HS-5 (cell line): ENCODE measurements at places on chromosomes 12 and 14.

DNA sequence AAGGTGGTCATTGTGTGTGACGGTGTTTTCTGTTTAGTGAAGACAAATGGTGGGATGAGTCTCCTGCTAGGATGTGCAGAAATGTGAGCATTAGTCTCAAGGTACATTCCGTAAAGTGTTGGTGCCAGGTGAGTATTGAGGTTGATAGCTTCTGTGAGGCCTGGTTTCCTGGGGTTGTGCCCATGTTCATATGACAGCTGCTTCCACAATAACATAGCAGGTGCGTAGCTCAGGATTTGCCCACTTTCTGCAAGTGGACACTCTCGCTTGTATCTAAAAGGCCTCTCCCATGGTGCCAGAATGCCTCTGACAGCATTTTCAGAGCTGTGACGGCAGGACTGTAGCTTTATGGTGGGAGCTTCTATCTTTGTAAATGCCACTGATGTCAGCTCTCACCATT is 832.0 kb downstream of the DIO2 start:
- no peak for DNase-seq

GRCh38 chr12:2691345-2692071 is 103.3 kb upstream of the FKBP4 start:
- DNase-seq: no peak

GRCh38 chr12:124227951-124228711 is 66.8 kb upstream of the RFLNA start:
- no peak for DNase-seq

DNA sequence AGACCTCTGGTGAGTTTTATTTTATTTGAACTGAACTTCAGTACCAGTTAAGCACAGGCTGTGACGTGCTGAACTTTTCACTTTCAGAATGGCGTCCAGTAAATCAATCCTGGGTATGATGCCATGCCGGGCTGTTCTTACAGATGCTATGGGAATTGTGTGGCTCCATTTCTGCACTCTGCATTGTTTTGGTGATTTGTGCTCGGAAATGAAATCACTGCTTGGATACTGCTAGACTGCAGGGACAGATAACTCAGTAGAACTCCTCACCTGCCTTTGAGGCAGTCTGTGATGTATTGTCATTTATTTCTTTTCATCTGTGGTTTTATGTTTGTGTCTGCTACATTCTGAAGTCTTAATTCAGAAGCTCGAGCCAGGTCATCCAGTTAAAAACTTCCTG is 172.7 kb downstream of the PTPN11 start:
- DNase-seq: no peak

DNA sequence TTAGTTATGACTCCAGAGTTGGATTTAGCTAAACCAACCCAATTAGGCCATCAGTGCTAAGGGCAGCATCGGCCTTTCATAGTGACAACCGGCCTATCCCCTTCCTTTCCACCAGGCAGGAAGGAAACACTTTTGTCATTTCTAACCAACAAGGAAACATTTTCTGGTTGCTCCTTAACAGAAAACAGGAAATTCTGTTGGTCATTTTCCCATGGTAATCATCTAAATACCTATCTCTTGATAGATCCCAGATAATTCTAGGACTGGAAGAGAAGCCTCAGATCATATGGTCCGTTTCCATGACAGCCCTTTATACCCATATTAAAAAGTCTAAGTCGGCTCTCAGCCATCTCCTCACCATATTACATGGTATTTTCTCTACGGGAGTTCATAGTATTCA is 79.2 kb upstream of the USP44 start:
- DNase-seq: no peak

DNA sequence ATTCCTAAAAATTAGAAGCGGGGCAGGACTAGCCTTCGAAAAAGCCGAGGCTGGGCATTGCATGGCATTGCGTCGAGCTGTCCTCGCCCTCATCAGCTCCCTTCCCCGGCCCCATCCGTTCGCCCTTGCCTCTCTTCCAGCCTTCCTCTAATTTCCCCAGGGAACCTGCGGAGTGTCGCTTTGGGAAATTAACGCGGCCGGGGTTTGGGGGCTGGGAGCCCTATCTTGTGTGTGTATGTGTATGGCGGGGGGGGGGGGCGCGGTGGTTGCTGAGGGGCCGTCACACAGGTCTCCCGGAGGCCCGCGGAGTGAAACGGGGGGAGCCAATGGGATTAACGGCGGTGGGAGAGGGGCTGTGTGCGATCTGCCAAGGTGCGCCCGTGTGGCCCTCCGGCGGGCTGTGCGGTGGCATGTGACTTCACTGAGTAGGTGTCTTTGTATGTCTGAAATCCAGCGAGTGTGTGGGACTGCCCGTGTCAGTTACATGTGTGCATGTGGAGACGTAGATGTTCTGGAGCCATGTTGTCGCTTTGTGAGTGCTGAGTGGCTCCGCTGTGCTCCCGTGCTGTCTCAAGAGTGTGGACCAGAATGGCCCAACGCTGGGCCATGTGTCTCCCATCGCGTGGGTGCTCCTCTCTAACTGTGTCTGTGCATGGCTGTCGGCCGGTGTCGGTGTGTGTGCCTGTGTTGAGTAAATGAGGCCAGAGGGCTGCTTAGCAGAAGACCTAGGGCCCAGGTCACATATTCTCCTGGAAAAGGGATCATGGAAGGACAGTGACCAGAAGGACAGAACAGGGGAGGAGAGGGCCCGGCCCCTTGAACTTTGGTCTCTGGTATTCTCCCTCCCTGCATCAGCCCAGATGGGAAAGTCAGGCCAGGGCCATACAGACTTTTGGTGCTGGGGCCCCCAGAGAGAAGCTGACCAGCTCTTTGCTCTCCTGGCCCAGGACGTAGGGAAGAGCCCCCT is 1.5 kb downstream of the PTMS start:
- no peak for DNase-seq

GRCh38 chr12:115687094-115687493 is 590.4 kb downstream of the MED13L start:
- DNase-seq: no peak

GRCh38 chr12:94059394-94060368 is 88.7 kb upstream of the PLXNC1 start:
- no peak for DNase-seq

- DNase-seq: no peak
These were observed 13.0 kb upstream of the PCED1B start for GRCh38 chr12:47066278-47067025.

- no peak for DNase-seq
These were observed 543.4 kb upstream of the MGAT4C start for GRCh38 chr12:86799616-86800015.

- no peak for DNase-seq
These were observed 42.5 kb downstream of the GALNT9 start for GRCh38 chr12:132286912-132287311.

- no peak for DNase-seq
These were observed 122.7 kb upstream of the FAR2 start for GRCh38 chr12:29026419-29026818.

- DNase-seq: no peak
These were observed 93.8 kb downstream of the GALC start for GRCh38 chr14:87899228-87899627.

GRCh38 chr12:22306311-22306710 is 28.2 kb downstream of the ST8SIA1 start:
- no peak for DNase-seq

- no peak for DNase-seq
These were observed 525.3 kb downstream of the MED13L start for GRCh38 chr12:115752156-115752555.

GRCh38 chr12:104243551-104243950 is 28.0 kb downstream of the TXNRD1 start:
- DNase-seq: no peak

DNA sequence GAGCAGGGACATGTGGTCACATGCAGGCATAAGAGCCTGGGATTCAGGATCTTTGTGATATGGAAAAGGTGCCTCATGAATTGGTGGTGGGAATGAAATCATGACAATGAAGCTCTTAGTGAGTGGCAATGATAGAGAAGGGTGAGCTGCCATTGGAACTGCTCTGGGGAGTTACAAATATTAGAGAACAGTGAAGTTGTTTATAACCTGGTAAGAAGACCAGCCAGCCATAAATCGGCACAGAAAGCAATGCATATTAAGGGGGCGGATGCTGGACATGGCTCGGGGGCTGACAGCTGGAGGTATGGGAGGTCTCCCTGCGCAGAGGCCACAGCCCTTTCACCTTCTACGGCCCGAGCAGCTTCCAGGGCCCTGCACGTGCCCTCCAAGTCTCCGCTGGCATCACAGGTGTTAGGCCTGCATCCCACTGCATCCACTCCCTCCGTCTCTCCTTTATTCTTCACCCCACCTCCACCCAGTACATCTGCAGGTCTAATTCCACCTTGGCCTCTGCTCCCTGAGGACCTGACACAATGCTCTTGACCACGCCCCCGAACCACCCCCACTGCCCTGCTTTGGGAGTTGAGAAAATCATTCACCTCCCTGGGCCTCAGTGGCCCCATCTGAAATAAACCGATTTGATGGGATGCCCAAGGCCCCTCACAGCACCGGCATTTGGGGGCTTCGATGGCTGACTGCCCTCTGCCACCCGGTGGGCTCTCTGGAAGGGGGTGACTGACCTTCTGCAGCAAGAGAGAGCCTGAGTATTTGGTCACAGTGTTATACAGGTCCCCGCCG is 4.1 kb downstream of the CACNA2D4 start:
- no peak for DNase-seq

DNA sequence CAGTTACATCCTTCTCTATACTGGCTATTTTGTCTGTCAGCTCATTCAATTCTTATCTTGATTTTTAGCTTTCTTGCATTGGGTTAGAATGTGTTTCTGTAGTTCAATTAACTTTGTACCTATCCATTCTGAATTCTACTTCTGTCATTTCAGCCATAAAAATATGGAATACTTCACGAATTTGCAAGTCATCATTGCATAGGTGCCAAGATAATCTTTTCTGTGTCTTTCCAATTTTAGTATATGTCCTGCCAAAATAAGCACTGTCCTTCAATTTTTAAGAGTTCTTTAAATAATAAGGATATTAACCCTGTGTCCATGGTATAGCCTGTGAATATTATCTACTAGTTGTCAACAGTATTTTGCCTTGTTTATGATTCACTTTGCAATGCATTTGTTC is 665.7 kb upstream of the MDGA2 start:
- DNase-seq: no peak

DNA sequence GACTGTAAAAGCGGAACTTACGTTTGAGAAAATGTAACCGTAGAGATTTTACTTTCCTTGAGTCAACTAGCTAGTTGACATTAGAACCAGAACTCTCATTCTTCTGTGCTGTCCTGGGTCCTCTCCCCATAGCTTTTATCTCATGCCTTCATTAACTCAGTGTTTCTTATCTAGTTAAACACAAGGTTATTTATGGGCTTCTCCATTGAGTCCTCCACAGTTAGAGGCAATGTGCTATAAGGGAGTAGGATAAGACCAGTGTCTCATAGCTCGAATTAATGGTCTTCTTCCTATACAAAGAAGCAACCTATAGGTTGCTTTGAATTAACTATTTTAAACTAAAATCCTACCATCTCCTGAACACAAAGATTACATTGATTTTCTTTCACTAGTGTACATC is 129.8 kb downstream of the ACSS3 start:
- DNase-seq: no peak

- peak; percentile 80 for DNase-seq
These were observed 8.3 kb upstream of the GOLGA5 start for GRCh38 chr14:92785667-92786426.

DNA sequence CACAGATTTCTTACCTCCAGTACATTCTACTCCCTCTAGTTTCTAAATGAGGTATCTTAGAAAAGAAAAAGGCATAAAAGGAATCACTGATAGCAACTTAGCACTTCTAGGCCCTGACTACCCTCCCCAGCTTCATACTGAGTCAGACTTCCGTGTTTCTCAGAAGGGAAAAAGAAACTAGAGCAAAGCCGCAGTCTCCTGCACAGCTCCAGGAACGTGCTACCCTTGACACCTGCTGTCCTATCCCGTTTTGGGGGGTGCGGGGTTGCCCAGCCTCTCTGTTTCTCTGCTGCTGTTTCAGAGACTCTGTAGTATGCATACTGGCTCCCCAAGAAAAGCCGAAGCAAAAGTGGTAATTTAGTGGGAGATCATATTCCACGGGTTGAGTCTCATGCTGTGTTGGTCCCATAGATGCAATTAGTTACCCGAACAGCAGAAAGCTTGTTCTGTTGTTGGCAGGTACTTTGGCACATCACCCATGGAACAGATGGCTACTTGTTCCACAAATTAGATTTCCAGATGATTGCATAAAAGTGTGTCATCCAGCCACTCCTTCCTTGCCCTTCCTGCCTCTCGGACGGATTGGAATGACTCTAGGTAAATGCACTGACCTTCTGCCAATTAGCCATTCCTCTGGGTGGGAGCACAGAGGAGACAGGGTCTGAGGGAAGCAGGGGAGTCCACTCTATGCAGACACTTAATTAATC is 438.1 kb downstream of the FUT8 start:
- no peak for DNase-seq

GRCh38 chr12:8527250-8528130 is 13.2 kb downstream of the CLEC4E start:
- no peak for DNase-seq

GRCh38 chr12:52437508-52437907 is 3.3 kb upstream of the KRT75 start:
- no peak for DNase-seq
